ENCODE measurements at places on chromosomes 2 and 18. TPM values are rescaled to one million over a fixed set of nuclear protein-coding genes. Genes with fewer than 3 reads are reported as not detected.

DNA sequence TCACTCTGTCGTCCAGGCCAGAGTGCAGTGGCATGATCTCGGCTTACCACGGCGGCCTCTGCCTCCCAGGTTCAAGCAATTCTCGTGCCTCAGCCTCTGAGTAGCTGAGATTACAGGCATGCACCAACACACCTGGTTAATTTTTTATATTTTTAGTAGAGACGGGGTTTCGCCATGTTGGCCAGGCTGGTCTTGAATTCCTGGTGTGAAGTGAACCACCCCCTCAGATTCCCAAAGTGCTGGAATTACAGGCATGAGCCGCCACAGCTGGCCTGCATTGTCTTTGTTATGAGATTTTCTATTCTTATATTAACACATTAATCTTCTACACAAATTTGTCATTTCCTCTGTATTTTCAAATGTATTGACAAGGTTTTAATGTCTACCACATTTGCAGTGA, 75.2 kb downstream of the SEPTIN10 start:
- no peak for DNase-seq

DNA sequence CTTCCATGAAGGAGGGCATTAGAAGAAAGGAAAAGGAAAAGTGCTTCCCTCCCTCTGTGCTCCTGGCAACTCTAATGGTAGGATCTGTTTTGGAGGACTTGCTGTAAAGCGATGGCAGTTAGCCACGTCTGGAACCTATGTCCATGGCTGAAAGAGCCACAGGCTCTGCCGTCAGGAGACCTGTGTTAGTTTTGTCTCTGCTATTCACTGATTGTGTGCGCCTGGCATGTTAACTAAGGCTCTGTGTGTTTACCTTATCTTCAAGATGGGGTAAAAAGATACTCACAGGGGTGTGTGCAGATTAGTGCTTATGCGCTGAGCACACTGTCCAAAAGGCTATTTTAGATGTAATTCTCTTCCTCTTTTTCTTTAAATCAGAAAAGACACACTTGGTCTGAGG, 109.8 kb upstream of the LTBP1 start:
- no peak for DNase-seq

DNA sequence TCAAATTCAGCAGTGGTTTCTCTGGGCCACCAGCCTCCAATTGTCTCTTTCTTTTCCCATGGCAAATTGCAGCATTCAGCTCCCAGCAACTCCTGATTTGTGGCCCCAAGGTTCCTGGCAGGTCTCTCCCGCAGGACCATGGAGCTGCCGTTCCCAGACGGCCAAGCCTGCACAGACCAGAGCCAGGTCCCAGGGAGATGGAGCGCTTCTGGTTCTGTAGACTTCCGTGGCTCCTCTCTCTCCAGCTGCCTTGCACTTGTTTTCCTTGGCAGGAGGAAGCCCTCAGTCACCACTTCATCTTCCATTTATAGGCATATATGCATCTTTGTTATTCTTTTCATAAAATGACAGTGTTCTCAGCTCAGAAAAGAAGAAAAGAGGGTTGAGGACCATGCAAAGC, 21.7 kb downstream of the TNP1 start:
- DNase-seq, result no peak

Gene AKAIN1
- total RNA-seq, result not detected

Gene ZNF521
- not detected for total RNA-seq

DNA sequence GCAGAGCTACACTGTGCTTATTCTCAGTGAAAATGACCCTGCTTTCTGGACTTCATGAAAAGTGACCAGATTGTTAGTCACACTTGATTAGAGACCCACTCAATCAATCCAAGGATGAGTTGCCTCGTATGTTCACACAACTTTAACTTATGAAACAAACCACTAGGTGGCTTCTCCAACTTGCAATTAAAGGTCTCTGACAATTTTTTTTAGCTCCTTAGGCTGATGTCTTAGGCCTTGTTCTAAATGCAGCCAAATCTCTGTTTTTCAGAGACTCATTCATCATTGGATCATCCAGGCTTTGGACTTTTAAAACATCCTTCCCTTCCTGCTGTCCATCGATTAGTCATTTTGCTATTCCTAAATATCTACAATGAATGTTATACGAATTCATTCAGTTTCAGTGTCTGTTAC, 63.4 kb downstream of the MREG start:
- no peak for DNase-seq

DNA sequence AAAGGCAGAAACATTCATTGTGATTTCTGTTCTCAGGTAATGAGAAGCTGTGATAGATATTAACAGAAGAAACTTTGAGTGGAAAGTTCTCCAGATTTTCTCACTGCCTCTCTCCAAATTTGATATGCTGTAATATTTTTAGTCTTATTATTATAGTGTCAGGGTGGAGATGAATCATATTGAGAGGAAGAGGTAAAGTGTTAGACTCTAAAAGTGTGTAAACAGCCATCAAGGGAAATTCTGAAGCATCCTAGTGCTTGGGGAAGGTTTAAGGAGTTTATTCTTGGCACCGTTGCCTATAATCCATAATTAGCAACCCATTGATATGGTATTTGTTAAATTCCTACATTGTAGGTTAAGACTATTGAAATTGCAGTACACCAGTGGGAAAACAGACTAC, 104.7 kb upstream of the NABP1 start:
- DNase-seq, result no peak

DNA sequence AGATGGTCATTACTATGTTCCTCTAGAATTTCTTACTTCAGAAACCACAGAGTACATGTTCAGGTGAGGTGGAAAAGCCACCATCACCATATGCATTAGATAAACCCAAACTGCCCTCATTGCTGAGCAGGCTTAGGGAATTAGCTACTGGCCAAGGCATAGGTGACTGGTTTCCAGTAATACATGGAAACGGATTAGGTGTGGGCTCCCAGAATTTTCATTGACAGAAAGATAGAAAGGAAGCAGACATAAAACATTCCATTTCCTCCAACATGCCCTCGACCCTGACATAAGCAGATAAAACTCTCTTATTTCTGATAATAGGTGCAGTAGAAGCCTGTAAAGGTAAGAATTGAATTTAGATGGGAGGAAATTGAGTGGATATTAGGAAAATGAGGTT, 1466.1 kb downstream of the SUCLG1 start:
- DNase-seq, result no peak

GRCh38 chr2:37457401-37457901, 113.0 kb downstream of the QPCT start:
- no peak for DNase-seq

- no peak for DNase-seq
Measured at GRCh38 chr2:85446296-85447221, 28.0 kb downstream of the SH2D6 start.

GRCh38 chr2:23604731-23605130, 219.8 kb downstream of the KLHL29 start:
- DNase-seq, result no peak

DNA sequence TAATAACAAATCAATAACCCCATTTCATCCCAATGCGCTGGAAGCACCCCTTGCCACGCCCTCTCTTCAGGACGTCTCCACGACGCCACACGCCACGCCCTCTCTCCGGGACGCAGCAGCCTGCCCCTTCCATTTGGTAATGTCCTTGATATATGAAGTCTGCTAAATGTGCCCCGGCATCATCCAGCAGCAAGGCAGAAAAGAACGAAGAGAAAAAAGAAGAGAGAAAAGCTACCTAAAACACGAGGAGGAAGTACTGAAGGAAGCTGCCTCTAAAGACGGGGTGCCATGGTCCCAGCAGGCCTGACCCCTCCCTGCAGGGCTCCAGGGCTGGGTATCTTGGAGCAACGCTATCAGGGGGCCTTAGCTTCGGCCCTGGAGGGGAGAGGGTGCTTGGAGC, 41.8 kb downstream of the CNGA3 start:
- no peak for DNase-seq

- no peak for DNase-seq
Measured at GRCh38 chr2:189542145-189542882, 38.3 kb downstream of the SLC40A1 start.

Gene RNF152
- total RNA-seq, result 0.12 TPM

GRCh38 chr2:18845854-18846445, 256.6 kb upstream of the NT5C1B start:
- DNase-seq, result no peak

DNA sequence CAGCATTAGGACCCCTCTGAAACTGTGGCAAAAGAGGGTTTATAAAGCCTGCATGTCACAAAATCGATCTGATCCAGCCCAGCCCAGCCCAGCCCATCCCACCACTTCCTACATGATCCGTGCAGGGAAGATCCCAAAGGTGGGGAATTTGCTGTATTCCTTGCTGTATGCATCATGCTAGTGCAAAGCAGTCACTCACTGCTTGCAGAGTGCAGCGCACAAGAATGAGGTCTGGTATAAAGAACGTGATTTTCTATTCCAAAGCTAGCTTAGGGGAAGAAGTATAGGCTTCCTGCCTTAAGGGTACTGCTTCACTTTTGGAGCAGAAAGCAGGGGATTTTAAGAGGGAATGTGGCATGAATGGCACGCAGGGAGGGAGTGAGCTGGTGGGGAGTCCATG, 18.9 kb upstream of the SERPINB11 start:
- DNase-seq, result no peak

Gene IFIH1
- 62.7 TPM for total RNA-seq

Gene INHA
- total RNA-seq, result not detected

DNA sequence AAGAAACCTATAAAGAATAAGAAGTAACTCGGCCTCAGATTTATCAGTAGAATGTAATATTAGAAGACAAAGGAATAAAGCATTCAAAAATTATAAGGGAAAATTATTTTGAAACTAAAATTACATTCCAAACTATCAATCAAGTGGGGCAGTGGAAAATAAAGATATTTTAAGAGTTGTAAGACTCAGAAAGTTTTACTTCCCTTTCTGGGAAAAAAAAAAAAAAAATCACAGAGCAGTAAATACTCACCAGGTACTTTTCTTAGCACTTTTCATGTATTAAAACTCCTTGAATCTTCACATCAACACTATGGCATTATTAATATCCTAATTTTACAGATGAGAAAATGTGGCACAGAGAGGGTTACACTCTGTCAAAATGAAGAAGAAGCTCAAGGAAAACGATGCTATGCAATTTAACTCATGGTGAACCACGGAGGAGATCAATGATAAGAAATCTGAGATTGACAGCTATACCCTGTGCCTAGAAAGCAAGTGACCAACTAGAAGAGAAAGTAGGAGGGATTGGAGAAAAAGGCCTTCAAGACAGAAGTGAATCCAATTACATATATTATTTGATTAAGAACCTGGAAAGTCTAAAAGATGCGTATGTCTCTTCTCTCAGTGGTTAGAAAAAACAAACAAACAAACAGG, 238.9 kb upstream of the ID2 start:
- no peak for DNase-seq

DNA sequence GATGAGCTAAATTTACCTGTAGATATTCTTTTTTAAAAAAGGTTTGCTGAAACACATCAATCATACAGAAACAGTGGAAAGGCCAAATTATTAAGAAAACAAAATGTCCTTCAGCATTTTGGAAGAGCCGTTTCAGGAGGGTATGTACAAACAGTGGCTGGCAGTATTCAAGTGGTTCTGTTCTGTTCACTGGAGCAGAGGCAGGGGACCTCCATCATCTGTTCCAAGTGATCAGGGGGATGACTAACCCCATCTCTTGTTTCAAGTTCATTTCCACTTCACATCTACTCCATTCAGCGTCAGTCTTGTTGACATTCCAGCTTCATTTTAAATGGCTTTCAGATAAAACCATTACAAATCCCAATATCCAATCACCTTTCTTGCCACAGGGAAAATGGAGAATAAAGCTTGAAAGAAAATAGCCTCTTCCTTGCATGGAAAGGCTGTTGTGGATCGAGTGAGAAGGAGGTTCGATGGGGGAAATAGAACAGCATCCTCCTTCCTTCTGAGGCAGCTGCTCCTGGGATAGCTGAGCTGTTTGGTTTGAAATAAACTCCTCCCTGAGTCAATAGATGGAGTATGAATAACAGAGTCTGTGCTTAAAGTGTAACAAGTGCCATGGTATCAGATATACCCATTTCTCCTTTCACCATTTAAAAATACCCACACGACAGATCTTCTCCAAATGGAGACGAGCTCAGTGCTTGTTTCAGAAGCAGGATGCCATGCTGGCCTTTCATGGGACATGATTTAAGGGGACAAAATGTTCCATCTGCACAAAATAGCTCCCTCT, 63.7 kb upstream of the OTOF start:
- DNase-seq, result no peak

GRCh38 chr18:53906681-53907080, 317.8 kb downstream of the MBD2 start:
- DNase-seq, result no peak

DNA sequence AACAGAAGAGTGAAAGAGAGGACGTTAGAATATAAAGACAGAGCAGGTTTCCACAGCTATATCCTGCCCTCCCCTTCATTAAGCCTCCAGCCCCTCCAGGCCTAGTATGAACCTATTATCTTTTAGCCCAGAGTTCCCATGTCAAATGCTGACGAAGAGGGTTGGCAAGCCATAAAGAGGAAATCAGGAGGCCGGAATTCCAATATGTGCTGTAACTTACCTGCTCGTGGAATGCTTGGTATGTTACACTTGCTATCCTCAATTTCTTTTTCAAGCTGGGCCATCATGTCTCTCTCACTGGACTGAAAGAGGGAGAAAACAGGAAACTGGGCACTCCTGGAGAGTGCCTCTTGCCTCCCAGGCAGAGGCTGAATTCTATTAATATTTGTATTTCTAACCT, 264.1 kb downstream of the TRIB2 start:
- no peak for DNase-seq

Gene TMEM185B
- total RNA-seq, result 20.9 TPM

Gene GKN1
- not detected for total RNA-seq

Gene MOB1A
- total RNA-seq, result 135 TPM

Gene PNKD
- total RNA-seq, result 17.7 TPM

- no peak for DNase-seq
Measured at GRCh38 chr2:15367715-15368114, 193.4 kb downstream of the NBAS start.

GRCh38 chr2:197136452-197136851, 174.1 kb downstream of the ANKRD44 start:
- no peak for DNase-seq

- DNase-seq, result no peak
Measured at GRCh38 chr18:39574897-39575296, 2009.3 kb upstream of the CELF4 start.

Gene ZSWIM2
- not detected for total RNA-seq

- DNase-seq, result no peak
Measured at GRCh38 chr2:157325786-157326185, at the start of gene ERMN. TSS of gene ERMN (minus strand) at chr2:157325824. CDS start at chr2:157325642, 182 bp downstream.

Gene STON1
- 2.8 TPM for total RNA-seq

- DNase-seq, result no peak
Measured at GRCh38 chr2:43044093-43044681, 182.2 kb downstream of the ZFP36L2 start.

Gene BOLL
- not detected for total RNA-seq

DNA sequence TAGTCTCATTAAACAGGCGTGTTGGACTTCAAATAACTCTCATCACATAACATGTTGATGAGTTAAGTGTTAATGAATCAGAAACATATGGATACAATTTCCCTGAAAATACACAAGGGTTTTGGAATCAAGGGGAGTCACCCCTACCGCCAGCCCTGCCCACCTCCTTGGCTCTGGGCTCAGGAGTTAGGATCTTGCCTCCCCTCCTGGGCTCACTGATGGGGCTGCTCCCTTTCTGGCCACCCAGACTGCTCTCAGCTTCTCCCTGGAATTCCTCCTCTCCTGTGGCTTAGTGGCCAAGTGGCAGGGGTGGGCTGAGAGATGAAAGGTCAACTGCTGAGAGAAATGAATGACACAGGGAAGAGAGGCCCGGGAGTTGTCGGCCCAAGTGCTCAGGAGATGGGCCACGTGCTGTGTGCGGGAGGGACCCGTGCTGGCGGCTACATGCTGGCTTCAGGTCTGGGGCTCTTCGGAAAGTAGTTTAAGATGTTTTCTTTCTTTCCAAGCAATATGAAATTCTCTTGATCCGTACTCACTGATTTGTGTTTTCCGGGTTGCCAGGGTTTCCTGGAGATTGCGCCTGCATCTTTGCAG, 55.8 kb upstream of the TNP1 start:
- DNase-seq, result no peak

Gene NOP58
- 300 TPM for total RNA-seq
